ENCODE measurements at places on chromosomes 4 and X.

GRCh38 chr4:115780268-115780667, 666.8 kb upstream of the NDST4 start:
- DNase-seq = no peak

DNA sequence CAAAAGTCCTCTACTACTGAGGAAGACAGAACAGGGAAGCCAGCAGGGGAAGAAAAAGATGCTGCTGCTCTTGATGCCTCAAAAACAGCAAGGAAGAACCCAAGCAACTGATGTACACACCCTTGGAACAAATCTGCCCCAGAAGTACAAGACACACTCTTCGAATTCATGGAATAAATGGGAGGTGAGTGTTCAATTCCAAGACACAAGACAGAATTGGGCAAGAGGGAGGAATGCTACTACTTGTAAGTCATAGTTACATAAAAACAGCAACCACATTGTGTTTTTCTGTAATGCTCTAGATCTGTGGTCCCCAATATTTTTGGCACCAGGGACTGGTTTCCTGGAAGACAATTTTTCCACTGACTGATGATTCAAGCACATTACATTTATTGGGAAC, 58.0 kb upstream of the H2AZ1 start:
- no peak for DNase-seq

DNA sequence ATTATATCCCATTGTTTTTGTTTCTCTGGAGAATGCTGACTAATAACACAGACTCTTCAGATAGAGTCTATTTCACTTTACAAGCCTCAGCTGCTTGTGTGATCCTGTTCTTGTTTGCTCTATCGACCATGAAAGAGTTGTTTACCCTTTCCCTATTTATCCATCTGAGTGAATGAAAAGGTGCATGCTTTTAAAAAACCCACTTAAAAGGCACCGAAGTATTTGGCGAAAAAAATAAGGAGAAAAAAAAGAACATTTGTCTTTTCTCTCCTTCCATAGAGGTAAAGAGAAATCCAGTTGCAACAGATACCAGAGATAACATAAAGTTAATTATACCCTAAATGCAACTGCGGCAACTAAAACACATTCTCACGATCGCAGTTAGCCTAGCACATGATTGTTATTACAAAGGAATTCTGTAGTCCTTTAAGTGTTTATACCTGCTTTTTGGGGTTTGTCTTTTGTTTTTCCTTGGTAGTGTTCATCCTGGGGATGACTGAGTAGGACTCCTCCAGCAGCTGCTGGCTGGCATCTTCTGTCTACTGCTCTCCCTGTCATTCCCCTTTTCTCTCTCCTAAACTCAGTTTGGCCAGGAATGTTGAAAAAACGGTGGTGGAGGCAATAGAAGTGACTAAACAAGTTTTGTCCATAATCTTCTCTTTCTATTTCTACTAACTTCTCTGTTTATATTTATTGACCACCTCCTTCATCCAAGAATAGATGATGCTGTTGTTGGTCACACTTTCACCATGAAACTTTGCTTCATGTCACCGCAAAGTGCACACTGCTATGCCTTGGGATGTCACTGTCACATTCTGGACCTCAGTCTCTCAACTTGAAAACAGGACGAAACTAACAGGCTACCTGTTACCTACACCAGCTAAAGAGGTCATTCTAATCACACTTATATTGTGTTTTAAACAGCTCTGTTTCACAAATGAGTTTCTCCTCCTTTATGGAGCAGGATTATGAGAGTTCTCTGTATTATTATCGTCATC, 41.9 kb upstream of the FRAS1 start:
- DNase-seq = no peak

GRCh38 chrX:103949506-103949905, 12.9 kb upstream of the TMSB15B start:
- no peak for DNase-seq

DNA sequence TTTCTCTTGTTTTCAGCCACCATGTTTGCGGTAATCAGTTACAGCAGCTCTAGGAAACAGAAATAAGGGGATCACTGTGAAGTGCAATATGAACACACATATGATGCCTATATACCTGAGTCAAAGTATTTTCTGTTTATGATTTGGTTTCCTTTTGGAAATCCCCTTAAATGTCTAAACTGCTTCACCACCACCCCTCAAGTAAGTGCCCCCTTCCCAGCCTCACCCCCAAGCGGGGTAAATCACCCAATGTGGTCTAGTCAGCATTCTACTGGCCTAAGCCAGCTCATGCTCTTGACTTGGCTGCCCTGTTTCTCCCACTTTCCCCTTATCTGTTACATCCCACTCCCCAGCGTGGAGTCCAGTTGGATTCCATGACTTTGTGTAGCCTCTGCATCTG, 176.5 kb downstream of the QDPR start:
- DNase-seq = no peak

DNA sequence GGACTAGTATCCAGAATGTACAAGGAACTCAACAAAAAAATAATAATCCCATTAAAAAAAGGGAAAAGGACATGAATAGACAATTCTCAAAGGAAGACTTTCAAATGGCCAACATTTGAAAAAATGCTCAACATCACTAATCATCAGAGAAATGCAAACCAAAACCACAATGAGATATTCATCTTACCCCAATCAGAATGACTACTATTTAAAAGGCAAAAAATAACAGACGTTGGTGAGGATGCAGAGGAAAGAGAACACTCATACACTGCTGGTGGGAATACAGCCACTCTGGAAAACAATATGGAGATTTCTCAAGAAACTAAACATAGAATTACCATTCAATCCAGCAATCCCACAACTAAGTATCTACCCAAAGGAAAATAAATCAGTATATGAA, 133.1 kb downstream of the KDR start:
- DNase-seq = no peak

DNA sequence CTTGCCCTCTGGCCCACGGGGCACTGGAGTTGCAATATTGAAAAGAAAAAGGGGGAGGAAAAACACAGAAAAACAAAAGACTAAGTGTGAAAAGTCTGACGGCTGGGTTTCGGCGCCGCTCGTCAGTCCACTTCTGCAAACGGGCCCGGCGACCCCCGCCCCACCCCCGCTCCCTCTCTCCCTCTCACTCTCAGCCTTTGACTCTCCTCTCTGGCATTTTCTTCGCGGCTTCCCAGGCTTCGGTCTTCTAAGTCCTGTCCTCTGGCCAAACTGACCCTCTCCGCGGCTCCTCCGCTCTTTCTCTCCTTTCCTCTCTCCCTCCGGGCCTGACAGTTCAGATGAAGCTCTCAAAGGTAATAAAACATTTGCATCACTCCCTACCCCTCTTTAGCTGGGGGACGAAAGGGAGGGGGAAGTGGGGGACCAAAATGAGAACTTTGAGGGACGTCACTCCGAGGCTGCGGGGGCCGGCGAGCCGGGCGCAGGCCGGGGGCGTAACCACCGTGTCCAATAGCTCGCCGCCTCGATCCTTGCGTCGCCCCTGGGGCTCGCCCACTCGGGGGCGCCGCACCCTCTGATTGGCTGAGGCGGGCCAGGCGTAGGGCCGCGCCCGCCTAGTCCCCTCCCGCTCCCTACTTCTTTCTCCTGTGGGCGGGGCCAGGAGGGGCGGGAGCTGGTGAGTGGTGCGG, at the start of gene NKX6-1:
Gene NKX6-1 (minus strand): TSS at position 358 of the 689 bp plus-strand sequence. CDS start 1,064 bp downstream, outside the sequence.
- DNase-seq = peak; percentile 60

GRCh38 chr4:28354880-28355656, 1494.4 kb downstream of the STIM2 start:
- DNase-seq = no peak

DNA sequence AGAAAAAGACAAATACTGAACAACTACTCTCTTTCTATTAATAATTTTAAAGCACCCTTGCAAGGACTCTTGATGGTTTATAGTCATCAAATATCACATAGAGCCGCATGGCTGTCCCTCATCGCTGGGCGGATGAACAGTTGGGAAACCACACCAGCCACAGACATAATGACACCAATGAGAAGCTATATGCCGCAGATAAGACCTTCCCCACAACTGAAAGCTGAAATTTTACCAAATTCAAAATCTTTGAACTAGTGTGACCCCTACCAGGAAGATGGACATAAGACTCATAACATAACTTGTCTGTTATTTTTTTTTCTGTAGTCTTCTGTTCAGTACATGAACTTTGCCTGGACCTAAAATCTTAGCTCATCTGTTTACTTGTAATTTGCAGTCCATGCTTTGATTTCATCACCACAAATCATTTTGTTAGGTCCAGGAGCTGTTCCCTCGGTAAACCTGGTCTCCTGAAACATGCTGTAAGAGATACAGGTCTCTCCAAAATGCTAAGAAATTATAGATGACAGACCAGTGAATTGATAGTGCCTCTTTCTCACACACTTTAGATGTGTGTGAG, 157.3 kb upstream of the RAPGEF2 start:
- no peak for DNase-seq

- DNase-seq = no peak
Observed at GRCh38 chr4:17265139-17265538, 246.8 kb downstream of the QDPR start.

DNA sequence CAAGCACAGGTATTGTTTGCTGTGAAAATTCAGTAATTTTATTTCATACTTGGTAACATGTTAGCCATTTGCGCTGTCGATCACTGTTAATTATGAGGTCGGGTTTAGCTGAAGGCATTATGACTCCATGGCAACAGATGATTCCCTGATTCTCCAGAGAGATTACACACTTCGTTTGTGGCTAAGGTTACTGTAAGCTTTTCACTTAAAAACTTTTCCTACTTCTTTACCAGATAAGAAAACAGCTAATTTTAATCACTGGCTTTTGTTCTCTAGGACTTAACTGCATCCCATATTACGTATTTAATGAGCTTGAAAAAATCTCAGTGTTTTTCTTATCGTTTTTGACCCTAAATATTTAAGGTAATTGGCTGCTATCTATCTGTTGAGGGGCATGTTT, 2.1 kb downstream of the GSTCD start:
- no peak for DNase-seq

DNA sequence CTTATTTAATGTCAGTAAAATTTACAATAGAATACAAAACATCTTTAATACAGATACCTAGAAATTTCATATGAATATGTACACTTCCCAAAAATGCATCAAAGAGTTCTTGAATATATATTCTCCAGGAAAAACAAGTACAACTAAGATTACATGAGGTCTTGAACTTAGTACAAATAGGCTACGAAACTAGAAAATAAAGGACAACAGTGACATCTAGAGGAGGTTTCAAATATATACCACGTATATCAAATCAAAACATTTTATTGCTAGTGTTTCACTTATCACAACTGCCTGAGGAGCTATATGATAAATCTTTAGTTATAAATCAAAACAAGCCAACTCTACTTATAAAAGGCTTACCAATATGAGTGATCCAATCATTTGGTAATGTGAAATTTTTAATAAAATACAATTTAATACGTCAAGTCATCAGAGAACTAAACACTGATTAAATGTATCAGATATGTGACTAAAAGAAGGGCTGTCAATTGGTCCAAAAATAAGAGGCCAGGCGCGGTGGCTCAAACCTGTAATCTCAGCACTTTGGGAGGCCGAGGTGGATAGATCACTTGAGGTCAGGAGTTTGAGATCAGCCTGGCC, 36.6 kb downstream of the ANAPC10 start:
- DNase-seq = peak; percentile 44

- no peak for DNase-seq
Observed at GRCh38 chr4:26402458-26402857, 81.6 kb downstream of the RBPJ start.

DNA sequence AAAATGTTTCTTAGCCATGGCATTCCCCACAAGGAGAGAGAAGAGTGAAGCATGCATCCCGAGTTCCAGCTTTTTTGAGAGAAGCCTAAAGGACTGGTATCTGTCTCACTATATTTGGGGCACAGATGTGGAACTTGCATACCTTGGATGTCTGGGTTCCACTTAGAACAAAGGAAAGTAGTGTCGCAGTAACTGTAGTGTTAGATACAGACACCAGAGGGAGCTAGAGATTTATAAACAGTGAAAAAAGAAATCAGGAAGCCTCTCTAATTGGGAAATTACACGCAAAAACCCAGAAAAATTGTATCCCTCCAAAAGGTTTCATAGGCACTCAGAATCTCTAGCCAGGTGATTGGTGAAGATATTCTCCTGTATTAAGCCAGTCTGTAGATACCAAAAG, 34.4 kb downstream of the AGTR2 start:
- peak; percentile 11 for DNase-seq

- DNase-seq = peak; percentile 27
Observed at GRCh38 chr4:155353923-155354540, 22.7 kb downstream of the MAP9 start.

- no peak for DNase-seq
Observed at GRCh38 chr4:76435528-76436319, 695 bp downstream of the SHROOM3 start.

GRCh38 chr4:7661846-7662506, 227.2 kb upstream of the PSAPL1 start:
- no peak for DNase-seq

DNA sequence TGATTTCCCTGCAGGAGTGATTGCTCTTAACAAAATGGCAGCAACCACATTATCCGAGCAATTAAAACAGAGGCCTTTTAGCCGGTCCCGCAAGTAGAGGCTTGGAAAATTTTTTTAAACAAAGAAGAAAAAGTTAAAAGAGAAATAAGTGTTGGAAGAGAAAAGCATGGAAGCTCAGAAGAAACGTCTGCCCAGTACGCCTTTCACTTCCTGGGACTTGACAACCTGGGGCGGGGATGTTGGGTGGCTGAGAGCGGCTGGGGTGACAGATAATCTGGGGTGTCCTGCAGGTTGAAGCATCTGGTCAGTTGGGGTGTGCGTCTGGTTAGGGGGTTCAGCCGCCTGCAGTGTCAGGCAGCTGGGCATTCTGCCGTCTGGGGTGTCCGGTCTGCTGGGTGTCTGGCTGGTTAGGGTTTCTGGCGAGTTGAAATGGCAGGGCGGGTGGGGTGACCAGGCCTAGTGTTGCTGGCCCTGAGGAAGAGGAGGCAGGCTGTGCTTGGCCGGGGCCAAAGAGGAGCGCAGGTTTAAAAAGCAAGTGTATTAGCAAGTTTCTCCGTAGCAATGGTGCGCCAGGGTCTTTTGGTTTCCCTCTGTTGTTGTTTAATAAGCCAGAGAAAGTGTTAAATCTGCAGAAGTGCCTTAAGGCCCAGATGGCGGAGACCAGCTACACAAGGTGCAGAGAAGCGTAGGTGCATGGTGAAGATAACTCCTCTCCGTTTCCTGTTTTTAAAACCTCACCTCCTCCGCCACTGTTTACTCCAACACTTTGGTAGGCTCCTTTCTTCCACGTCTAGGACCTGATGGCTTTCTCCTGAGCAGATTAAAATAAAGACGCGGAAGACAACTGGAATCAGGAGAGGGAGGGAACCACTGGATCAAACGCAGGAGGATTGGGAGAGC, 5.6 kb downstream of the HAND2 start:
- no peak for DNase-seq

DNA sequence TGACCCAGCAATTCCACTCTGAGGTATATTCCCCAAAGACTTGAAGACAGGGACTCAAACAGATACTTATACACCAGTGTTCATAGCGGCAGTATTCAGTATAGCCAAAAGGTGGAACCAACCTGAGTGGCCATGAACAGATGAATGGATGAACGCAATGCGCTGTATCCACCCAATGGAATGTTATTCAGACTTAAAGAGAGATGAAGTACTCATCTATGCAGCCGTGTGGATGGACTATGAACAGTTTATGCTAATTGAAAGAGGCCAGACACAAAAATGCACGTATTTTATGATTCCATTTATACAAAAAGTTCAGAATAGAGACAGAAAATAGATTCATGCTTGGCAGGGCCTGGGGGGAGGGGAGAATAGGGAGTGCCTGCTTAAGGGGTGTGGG, 26.3 kb downstream of the PRPS2 start:
- no peak for DNase-seq

- DNase-seq = no peak
Observed at GRCh38 chr4:159414305-159414704, 311.4 kb downstream of the RAPGEF2 start.

- DNase-seq = no peak
Observed at GRCh38 chr4:7627251-7628250, 192.8 kb upstream of the PSAPL1 start.

- no peak for DNase-seq
Observed at GRCh38 chr4:163666332-163666873, 171.9 kb downstream of the TMA16 start.
